ENCODE measurements at places on chromosomes 7 and 10. TPM values are rescaled to one million over a fixed set of nuclear protein-coding genes. Genes with fewer than 3 reads are reported as not detected.
A peak's percentile ranks its signal among the peaks of the same experiment; 100 is the strongest.

DNA sequence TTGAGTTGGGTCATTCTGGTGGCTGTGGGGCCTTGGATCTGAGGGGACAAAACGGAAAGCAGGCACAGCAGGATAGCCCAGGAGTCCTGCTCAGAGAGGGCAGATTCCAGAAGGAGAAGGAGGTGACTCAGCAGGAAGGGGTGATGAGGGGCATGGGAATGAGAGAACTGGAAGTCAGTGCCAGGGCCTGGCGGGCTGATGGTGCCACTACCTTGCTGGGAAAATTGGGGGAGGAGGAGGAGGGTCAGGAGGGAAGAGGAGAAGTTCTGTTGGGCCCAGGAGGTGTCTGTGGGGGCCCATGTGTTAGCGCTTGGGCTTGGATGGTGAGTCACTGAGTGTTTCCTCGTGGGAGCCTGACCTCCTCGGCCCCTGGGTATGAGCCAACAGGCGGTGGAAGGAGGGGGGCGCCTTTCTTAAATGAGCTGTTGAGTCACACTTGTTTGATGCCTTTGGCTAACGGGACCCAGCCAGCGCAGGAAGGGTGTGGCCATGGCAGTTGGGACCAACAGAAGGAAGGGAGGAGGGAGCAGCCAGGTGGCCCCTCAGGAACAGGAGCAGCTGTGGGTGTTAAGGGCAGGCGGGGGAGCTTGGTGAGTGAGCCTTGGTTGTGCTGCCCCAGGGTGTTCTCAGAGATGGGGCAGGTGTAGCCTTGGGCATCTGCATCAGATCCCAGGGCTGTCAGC lies 130.0 kb upstream of the BTBD16 start:
- peak overlapping the region; percentile 65 for H3K27ac ChIP-seq
- H3K4me1 ChIP-seq = peaks cover 55% of the 10 kb centered on the region
- no peaks in the 10 kb centered on the region for H3K27me3 ChIP-seq
- H3K4me3 ChIP-seq = no peak overlapping the region
- DNase-seq = peak; percentile 80

- no peak overlapping the region for H3K4me3 ChIP-seq
- no peak for DNase-seq
- H3K27me3 ChIP-seq = peaks cover 7% of the 10 kb centered on the region
- no peak overlapping the region for H3K27ac ChIP-seq
These were observed 16.5 kb upstream of the GPR26 start for GRCh38 chr10:123649676-123650075.

- no peaks in the 10 kb centered on the region for H3K4me1 ChIP-seq
- no peaks in the 10 kb centered on the region for H3K27me3 ChIP-seq
- no peak for DNase-seq
- no peak overlapping the region for H3K4me3 ChIP-seq
- H3K27ac ChIP-seq = no peak overlapping the region
These were observed 42.0 kb downstream of the VWA2 start for GRCh38 chr10:114281006-114281405.

GRCh38 chr7:69430384-69431021 lies 167.8 kb upstream of the AUTS2 start:
- H3K36me3 ChIP-seq = no peaks in the 10 kb centered on the region
- no peak for DNase-seq
- H3K27me3 ChIP-seq = no peaks in the 10 kb centered on the region
- no peak overlapping the region for H3K27ac ChIP-seq

GRCh38 chr10:62681211-62681940 lies 123.1 kb upstream of the ADO start:
- peak; percentile 53 for DNase-seq
- H3K4me3 ChIP-seq = no peak overlapping the region
- no peak overlapping the region for H3K27ac ChIP-seq
- no peaks in the 10 kb centered on the region for H3K36me3 ChIP-seq
- H3K4me1 ChIP-seq = peaks cover 4% of the 10 kb centered on the region

DNA sequence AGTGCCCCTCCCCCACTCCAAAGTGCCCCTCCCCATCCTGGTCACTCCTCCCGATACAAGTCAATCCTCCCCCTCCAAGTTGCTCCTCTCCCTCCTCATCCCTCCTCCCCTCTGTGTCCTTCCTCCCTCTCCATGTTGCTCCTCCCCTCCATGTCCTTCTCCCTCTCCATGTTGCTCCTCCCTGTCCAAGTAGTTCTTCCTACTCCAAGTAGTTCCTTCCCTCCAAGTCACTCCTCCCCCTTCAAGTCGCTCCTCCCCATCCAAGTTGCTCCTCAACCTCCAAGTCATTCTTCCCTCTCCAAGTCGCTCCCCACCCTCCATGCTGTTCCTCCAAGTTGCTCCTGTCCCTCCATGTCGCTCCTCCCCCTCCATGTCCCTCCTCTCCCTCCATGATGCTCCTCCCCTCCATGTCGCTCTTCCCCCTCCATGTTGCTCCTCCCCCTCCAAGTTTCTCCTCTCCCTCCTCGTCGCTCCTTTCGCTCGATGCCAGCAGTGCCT lies 8.6 kb upstream of the WBP1L start:
- no peak overlapping the region for H3K4me3 ChIP-seq
- peaks cover 9% of the 10 kb centered on the region for H3K4me1 ChIP-seq
- peaks cover 33% of the 10 kb centered on the region for H3K36me3 ChIP-seq
- DNase-seq = no peak
- no peak overlapping the region for H3K27ac ChIP-seq

- H3K4me1 ChIP-seq = peaks cover 44% of the 10 kb centered on the region
- no peaks in the 10 kb centered on the region for H3K27me3 ChIP-seq
- no peak for DNase-seq
These were observed 94.5 kb downstream of the KMT2C start for GRCh38 chr7:152341039-152341913.

DNA sequence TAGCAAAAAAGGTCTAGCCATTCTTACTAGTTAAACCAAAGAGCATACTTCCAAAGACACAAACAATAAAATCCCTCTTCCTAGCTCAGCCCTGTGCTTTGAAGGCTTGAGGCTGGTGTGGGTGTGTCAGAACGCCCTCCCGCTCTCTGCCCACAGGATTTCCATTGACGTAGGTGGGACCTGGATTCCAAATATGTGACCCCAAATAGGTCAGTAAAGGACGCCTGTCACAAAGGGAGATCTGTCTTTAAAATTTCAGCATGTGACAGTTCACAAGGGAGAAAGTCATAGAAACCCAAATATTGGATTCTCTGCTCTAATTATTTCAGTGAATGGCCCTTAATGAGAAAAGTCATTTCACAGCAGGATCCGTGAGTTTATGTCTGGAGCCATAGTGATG lies 39.9 kb upstream of the LYZL1 start:
- no peak overlapping the region for H3K4me3 ChIP-seq
- H3K27me3 ChIP-seq = peaks cover 7% of the 10 kb centered on the region
- H3K4me1 ChIP-seq = no peaks in the 10 kb centered on the region
- H3K27ac ChIP-seq = no peak overlapping the region

DNA sequence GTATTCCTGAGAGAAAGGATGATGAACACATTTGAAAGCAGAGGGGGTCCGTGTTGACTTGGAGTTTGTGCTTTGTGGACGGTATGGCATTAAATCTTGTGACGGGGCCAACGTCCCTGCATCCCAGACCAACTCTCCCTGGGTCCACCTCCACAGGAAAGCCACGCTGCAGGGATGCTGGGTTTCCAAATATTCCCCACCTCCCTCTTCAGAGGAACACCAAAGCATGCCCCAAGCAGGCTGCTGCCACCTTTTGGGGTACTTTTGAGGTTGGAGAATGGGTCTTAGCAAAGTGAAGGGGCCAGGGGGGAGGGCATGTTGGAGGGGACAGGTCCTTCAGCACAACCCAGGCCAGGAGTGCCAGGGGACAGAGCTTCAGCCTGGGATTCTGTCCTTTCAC lies 504.4 kb downstream of the TCERG1L start:
- H3K4me1 ChIP-seq = no peaks in the 10 kb centered on the region
- no peaks in the 10 kb centered on the region for H3K36me3 ChIP-seq
- no peak overlapping the region for H3K27ac ChIP-seq
- H3K27me3 ChIP-seq = no peaks in the 10 kb centered on the region

- no peak for DNase-seq
- H3K36me3 ChIP-seq = no peaks in the 10 kb centered on the region
- H3K27ac ChIP-seq = no peak overlapping the region
- H3K4me1 ChIP-seq = peaks cover 5% of the 10 kb centered on the region
These were observed 11.1 kb downstream of the CDK14 start for GRCh38 chr7:90607196-90607595.

DNA sequence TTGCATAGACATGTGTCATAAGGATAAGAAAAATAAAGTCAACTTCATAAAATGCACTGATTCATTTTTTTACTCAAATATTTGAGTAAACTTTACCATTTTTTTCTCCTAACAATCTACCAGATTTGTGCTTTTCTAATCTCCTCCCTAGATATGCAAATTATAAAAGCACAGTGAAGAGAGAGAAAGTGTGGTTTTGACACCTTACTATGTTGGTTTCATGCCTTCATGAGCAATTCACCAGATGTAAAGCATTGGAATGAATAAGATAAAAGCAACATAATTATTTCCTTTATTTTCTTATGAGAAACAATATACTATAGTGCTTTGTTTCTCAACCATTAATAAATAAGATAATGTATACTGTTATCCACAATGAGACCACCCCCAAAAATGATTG lies 432.5 kb upstream of the PCDH15 start:
- H3K27me3 ChIP-seq = no peaks in the 10 kb centered on the region
- H3K4me1 ChIP-seq = no peaks in the 10 kb centered on the region
- no peak for DNase-seq
- H3K27ac ChIP-seq = no peak overlapping the region
- no peaks in the 10 kb centered on the region for H3K36me3 ChIP-seq
- peak overlapping the region; percentile 28 for H3K4me3 ChIP-seq

DNA sequence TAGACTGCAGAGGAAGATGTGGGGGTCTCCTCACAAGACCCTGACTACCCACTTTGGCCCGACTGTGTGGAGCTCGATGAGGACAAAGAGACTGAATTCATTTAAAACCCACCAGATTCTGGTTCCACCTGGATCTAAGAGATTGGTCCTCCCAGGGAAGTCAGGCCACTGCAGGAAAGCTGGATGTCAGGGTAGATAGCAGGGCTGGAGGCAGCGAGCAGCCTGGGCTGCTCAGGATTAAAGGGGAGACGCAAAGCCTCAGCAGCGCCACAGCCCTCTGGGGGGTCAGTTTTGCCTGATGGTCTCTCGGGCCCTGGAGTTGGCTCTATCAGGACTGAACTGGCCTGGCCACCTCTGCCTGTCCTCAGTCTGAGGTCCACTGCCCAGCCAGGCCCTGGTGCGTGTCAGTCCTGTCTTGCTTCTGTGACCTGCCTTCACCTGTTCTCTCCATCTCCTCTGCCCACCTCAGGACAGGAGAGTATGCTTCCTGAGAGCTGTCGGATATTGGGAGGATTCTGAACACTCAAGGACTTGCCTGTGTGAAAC lies 12.2 kb upstream of the KLRG2 start:
- DNase-seq = no peak
- no peak overlapping the region for H3K27ac ChIP-seq
- no peaks in the 10 kb centered on the region for H3K36me3 ChIP-seq
- H3K4me3 ChIP-seq = no peak overlapping the region
- no peaks in the 10 kb centered on the region for H3K27me3 ChIP-seq

- no peak overlapping the region for H3K4me3 ChIP-seq
- H3K36me3 ChIP-seq = peaks cover 32% of the 10 kb centered on the region
- no peaks in the 10 kb centered on the region for H3K27me3 ChIP-seq
- DNase-seq = no peak
- H3K4me1 ChIP-seq = no peaks in the 10 kb centered on the region
These were observed 30.0 kb downstream of the NUDT1 start for GRCh38 chr7:2272031-2272430.

GRCh38 chr7:148930335-148930734 lies 46.2 kb upstream of the EZH2 start:
- no peak overlapping the region for H3K27ac ChIP-seq
- no peak for DNase-seq
- H3K4me1 ChIP-seq = no peaks in the 10 kb centered on the region
- no peaks in the 10 kb centered on the region for H3K36me3 ChIP-seq
- no peaks in the 10 kb centered on the region for H3K27me3 ChIP-seq

DNA sequence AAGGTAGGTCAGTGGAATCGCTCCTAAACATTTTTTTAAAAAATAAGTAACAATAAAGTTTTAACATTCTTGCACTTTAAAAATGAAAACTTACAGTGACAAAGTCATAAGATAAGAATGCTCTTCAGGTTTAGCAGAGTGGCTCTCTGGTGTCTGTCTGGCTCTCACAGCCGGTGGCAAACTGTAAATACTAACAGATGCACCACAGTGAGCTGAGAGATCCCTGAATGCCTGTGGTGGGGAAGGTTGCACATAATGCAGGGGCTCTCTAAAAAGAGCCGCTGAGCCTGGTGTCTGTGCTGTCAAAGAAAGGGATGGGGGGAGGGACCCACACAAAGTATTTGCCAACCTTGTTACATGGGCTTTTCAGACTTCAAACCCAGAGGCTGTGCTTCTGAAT lies 498.3 kb downstream of the CCSER2 start:
- H3K36me3 ChIP-seq = no peaks in the 10 kb centered on the region
- H3K27ac ChIP-seq = no peak overlapping the region
- no peaks in the 10 kb centered on the region for H3K4me1 ChIP-seq

- H3K27me3 ChIP-seq = peaks cover 4% of the 10 kb centered on the region
- no peaks in the 10 kb centered on the region for H3K36me3 ChIP-seq
- H3K4me1 ChIP-seq = peaks cover 5% of the 10 kb centered on the region
- H3K27ac ChIP-seq = no peak overlapping the region
- DNase-seq = peak; percentile 25
These were observed 38.1 kb downstream of the LDB3 start for GRCh38 chr10:86706401-86706841.

- no peak overlapping the region for H3K27ac ChIP-seq
- no peaks in the 10 kb centered on the region for H3K36me3 ChIP-seq
- no peak overlapping the region for H3K4me3 ChIP-seq
- no peaks in the 10 kb centered on the region for H3K27me3 ChIP-seq
These were observed 15.2 kb downstream of the STK32C start for GRCh38 chr10:132292287-132293200.

GRCh38 chr10:13899941-13900340 lies 313.2 kb downstream of the PRPF18 start:
- H3K27ac ChIP-seq = no peak overlapping the region
- H3K36me3 ChIP-seq = no peaks in the 10 kb centered on the region
- no peak for DNase-seq

DNA sequence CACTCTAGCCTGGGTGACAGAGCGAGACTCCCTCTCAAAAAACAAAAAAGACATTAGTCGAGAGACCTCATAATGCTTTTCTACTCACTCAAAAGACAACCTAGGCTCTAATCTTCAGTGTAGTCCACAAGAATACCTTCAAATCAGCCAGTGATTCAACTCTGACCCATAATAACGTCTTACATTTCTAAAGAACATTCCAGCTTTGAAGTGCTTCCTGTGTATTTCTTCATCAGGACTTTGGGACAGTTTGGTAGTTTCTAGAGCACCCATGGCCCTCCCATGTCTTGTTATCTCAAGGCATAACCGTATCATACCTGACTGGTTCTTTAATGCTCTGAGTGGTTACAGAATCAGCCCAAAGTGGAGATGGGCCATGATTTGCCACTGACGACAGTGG lies 221.3 kb downstream of the SKIDA1 start:
- DNase-seq = no peak
- H3K36me3 ChIP-seq = no peaks in the 10 kb centered on the region
- no peaks in the 10 kb centered on the region for H3K27me3 ChIP-seq
- H3K4me1 ChIP-seq = no peaks in the 10 kb centered on the region
- no peak overlapping the region for H3K4me3 ChIP-seq

The FAM131B gene
- total RNA-seq = 0.53 TPM

The SCIN gene
- total RNA-seq = 21.1 TPM

The SHTN1 gene
- total RNA-seq = 43.1 TPM

The FRG2B gene
- total RNA-seq = not detected

The ABCB4 gene
- not detected for total RNA-seq

The ZNF487 gene
- total RNA-seq = 5.0 TPM

The CHAT gene
- not detected for total RNA-seq

The PNPLA8 gene
- total RNA-seq = 27.8 TPM

The KIN gene
- 13.7 TPM for total RNA-seq

Data from lower lobe of right lung (tissue), 2 donors.